NCI-H2081 (cell line): ENCODE measurements at places on chromosomes 13 and 19.

DNA sequence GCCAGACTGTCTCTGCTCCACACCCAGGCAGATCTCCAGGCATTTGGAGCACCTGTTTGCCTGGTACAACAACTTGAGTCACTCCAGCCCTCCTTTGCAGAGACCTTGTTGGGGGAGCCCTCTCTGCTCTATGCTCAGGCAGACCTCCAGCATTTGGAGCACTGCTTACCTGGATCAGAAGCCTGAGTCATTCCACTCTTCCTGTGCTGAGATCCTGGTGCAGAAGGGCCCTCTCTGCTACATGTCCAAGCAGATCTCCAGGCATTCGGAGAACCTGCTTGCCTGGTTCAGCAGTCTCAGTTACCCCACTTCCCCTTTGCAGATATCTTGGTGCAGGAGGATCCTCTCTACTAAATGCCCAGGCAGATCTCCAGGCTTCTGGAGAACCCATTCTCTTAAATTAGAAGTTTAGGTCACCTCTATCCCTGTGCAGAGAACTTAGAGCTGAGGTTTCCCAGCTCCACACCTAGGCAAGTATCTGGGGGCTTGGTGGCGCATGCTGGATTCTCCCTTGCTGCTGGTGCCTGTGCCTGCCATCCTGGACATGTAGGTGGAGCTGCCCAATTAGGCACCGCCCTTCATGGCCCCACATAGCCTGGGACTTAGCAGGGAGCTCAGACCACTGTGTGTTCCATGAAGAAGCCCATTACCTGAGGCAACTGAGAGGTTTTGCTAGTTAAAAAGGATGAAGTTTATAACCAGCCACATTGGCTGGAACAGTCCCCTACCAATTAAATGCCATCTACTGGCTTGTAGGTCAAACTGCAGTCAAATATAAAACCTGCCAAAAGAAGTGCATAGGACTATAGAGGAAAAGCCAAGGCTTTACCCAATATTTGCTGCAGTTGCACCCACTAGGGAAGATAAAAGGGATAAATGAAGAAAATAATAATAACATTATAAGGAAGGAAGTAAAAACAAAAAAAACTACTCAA, 97.6 kb upstream of the SLITRK6 start:
- DNase-seq, result no peak

DNA sequence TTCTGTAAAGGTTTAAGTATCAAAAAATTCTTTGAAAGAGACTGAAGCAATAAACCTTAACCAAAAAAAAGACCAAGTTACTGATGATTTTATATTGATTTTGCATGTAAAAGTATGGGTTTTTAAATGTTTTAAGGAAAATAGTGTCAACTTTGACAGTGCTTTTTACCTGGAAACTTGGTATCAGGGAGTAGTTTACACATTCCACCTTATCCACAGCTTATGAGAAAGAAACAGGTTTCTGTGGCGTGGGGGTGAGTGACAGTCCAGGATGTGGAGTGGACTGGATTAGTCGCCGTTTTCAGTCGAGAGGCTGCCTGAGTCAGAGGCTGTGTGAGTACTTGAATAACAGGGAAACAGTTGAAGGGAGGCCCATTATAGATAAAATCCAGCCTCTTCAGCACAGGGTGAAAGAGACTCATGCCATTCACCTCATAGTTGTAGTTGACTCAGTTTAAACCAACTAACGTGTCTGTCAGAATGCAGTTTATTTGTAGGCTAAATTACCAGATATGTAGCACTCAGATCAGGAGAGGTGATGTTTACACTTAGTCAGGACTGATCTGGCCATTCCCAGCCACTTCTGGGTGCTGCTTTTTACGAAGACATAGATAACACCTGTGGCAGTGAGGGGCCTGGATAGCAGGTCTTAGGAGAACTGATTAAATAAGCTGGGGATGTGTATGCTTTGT, 595 bp upstream of the GPR183 start:
- DNase-seq, result no peak

GRCh38 chr19:19078801-19079200, 15.0 kb downstream of the SLC25A42 start:
- no peak for DNase-seq

- DNase-seq, result no peak
These were observed at the start of gene ZFR2 for GRCh38 chr19:3868770-3869456. ZFR2 (minus strand) TSS chr19:3869038; CDS start chr19:3869017, 21 bp downstream.

DNA sequence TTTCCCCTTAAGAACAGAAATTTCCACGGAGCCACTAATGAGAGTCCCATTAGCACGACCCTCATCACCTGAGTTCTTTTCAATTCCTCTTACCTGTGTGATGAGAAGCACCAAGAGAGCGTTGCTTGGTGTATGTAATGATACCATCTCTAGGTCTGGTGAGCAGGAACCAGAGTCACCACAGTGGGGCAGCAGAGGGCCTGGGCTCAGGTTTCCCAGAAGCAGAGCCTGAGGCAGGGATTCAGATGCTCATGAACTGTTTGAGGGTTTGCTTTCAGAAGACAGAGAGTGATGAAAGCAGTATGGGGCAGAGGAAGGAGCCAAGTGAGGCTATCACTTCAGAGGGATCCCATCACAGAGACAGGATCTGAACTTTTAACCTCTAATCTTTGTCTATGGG, 3.1 kb upstream of the PTPRH start:
- DNase-seq, result no peak

GRCh38 chr19:14116918-14117578, 514 bp downstream of the PRKACA start:
- DNase-seq, result peak; percentile 10

DNA sequence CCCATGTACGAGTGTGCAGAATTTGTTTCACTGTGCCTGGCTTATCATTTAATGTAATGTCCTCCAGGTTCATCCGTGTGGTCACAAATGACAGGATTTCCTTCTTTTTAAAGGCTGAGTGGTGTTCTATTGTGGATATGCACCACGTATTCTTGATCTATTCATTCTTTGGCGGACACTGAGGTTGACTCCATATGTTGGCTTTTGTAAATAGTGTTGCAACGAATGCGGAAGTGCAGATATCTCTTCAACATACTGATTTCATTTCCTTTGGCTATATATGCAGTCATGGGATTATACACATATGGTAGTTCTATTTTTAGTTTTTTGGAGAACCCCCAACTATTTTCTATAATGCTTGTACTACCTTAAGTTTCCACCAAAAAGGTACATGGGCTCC, 13.0 kb downstream of the OR7A5 start:
- DNase-seq, result no peak

GRCh38 chr13:60134376-60134775, 29.4 kb downstream of the DIAPH3 start:
- no peak for DNase-seq

GRCh38 chr13:101795460-101795859, 343.0 kb downstream of the ITGBL1 start:
- DNase-seq, result no peak

- DNase-seq, result peak; percentile 58
These were observed 8.2 kb downstream of the GPC5 start for GRCh38 chr13:91406619-91407018.

GRCh38 chr19:51480590-51480989, 2.3 kb downstream of the CEACAM18 start:
- DNase-seq, result no peak

DNA sequence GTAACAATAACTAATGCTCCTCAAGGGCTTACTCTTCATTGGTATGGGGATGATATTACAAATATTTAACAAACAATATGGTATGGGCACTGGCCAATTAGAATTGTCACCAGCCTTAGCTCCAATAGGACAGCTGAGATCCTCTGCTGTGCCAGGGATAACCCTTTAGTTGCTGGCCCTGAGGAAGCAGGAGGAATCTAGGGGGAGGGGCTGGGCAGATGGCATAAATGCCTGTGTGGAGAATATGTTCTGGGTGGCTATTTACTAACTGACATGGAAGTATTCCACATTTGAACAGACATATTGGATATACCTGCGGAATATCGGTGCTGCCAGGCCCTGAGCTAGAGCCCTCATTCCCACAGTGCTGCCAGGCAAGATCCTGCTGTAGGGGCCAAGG, 16.6 kb upstream of the LRCH1 start:
- no peak for DNase-seq

DNA sequence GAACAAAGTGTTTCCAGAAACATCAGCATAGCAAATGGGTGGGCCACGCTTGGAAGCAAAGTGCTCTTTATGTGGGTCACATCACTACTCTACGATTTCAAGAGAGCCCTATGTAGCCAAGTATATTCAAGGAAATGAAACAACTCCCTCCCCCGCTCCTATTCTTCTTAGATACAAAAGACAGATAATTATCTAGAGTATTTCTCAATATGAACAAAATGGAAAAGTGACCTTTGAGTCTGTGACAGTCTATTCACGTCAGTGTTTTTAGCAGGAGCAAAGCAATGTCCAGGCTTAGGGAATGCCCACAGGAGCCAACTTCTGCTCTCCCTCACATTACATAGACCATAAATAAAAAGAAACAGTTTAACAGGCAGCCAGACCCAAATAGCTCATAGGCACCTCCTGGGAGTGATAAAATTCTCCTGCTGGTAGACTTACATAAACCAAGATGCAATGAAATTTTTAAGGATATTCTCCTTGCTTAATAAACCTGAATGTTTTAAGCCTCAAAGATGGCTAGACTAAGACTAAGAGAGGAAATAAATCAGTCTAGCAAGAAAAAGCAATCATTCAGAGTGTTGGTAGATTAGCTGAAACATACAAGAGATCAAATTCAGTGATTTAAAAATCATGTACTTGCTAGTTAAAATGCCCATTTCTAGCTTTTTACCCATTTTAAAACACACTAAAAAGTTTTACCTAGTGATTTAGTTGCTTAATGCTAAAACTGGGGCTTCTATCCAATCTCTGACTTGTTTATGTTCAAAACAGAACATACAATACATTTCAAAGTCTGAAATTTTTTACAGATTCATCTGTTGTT, 182.8 kb downstream of the RGCC start:
- no peak for DNase-seq

GRCh38 chr13:21606796-21607195, 2.8 kb upstream of the MICU2 start:
- no peak for DNase-seq

- no peak for DNase-seq
These were observed 80.1 kb downstream of the SLC7A1 start for GRCh38 chr13:29515372-29515771.
